ENCODE measurements at places on chromosomes 6 and 20. TPM values are rescaled to one million over a fixed set of nuclear protein-coding genes. Genes with fewer than 3 reads are reported as not detected.
A peak's percentile ranks its signal among the peaks of the same experiment; 100 is the strongest.

Gene KIAA1755
- total RNA-seq, result 1.6 TPM

Gene TRAPPC3L
- total RNA-seq, result not detected

Gene PHF1
- total RNA-seq, result 73.5 TPM

Gene STX11
- not detected for total RNA-seq

Gene NFATC2
- not detected for total RNA-seq

Gene SUMO4
- total RNA-seq, result 1.3 TPM

Gene ARHGAP40
- total RNA-seq, result not detected

Gene CD40
- 1.2 TPM for total RNA-seq

Gene C20orf204
- total RNA-seq, result 3.9 TPM

Gene SRSF12
- 12.1 TPM for total RNA-seq

Gene RAE1
- total RNA-seq, result 28.3 TPM

DNA sequence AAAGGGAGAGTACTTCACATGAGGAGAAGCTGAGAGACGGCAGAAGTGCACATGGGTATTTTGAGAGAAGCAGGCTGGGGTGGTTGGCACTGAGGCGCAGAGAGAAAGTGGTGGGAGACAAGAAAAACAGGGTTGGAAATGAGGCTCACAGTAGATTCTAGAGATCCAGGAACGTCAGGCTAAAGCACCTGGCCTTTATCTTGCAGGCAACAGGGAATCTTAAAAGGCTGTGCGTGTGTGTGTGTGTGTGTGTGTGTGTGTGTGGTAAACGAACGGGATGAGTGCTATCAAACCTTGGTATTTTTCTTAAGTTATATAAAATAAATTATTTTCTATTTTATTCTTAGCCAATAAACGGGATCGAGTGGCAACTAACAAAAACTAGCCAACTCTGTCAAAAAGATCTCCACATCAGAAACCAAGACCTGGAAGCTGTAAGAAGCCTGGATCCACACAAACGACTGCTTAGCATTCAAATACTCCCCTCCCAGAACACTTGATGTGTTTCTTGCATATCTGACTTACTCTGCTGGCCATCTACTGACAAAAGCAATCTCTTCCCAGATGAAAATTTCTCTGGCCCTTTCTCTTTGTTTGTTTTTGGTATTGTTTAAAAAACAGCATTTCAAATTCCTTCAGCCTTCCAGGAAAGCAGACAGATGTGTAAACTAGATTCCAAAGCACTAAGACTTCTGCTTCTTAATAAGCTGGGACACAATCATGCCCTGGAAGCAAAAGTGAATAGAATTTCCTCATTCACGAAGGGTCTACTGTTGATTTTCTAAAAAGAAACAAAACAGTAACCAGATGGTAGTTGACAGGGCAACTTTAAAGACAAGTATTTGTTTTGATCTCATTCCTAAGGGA lies 44.8 kb upstream of the FABP7 start:
- DNase-seq, result no peak

DNA sequence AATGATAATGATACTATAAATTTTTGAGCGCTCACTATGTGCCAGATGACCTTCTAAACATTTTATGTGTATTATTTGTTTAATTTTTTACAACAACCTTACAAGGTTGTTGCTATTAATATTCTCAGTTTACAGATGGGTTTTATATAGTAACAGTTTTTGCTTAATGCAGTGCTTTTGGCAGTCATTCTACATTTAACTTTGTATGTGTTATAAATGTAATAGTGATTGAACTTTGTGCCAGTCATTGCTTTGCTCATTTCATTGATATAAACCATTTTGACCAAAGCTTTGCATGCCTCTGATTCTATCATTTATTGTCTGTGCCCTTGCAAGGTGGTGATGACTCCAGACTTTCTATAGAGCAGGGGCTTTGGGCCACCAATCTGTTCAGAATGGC lies 206.3 kb upstream of the LAMP5 start:
- no peak for DNase-seq

GRCh38 chr20:37392441-37393195 lies 46.7 kb downstream of the SRC start:
- no peak for DNase-seq

DNA sequence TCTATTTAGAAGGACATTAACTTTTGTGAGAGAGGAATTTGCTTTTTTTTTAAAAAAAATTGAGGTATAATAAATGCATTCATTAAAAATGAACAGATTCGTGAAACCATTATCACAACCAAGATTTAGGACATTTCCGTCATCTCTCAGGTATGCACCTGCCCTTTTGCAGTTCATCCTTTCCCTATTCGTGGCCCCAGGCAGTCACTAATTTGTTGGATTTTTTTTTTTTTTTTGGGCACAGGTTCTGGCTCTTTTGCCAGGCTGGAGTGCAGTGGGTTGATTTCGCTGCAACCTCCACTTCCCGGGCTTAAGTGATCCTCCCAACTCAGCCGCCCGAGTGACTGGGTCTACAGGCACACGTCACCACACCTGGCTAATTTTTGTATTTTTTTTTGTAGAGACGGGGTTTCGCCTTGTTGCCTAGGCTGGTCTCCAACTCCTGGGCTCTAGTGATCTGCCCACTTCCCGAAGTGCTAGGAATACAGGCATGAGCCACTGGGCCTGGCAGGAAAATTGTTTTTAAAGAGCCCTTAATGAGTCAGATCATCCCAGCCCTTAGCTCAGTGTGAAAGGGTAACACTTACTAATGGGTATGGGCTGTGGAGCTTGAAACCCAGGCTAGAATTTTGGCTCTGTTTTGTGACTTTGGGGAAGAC lies 9.2 kb downstream of the PHF3 start:
- no peak for DNase-seq

- DNase-seq, result no peak
Observed at GRCh38 chr6:163661272-163661671, 246.8 kb downstream of the QKI start.

DNA sequence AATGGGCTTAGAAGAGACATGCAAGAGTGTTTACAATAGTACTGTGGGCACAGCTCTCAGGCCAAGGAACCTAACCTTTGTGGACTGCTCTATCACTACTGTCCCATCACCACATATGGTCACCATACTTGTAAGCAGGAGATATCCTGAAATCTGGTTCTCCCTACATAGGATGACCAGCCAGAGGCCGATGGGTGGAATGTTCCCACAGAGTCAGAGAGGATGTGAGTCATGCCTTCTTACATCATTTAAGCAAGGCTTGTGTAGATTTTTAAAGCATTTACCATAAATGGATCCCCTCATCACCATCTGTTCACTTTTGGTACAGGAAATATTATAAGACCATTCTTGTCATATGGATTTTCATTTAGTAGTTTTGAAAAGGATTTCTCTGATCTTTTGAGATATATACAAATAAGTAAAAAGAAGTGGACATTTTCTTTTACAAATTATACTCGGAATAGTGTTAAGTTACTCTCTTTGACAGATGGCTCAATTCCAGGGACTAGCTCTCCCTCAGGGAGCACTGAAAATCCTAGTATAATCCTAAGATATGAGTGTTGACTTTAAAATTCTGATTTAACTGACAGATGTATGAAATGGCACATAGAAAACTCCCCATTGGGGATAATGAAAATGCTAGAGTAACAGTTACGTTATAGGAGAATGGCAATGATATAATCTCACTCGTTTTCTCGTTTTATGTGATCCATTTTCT lies 6.6 kb downstream of the HTR1B start:
- DNase-seq, result peak; percentile 29

DNA sequence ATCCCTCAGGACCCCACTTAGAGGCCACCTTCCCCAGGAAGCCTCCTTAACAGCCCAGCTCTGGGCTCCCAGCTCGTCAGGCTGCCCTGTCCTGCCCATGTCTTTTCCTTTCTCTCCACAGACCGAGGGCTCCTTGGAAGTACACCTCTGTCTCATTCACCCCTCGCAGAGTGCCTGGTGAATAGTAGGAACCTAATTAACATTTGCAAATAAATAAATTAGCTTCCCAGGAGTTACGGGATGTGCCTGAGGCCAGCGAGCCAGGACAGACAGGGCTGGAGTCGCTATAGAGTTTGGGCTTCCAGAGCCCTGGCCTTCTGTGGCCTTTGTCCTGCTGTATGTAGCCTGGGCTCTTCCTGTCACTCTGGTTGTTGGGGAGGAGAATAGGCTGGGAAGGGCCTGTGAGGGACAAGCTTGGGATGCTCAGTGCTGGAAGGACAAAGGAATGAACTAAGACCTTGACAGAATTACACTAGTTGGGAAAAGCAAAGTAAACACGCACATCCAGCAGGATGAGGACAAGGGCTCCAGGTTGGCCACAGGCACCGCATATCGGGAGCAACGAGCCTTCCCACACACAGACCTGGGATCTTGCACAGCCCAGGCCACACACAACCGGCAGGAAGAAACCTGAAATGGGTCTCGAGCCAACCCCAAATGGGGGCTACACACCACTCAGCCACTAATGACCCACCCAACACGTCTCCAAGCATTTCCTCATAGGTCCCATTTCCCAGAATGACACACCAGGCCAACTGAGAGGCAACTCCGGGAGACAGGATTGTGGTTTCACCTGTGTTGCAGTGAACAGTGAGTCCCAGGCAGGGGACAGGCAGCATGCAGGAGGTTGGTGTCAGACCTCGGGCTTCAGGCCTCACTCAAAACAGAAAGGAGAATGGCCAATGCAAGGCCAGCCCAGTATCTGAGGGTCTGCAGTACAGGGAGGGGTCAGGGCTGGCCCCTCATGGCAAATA lies 9.7 kb downstream of the MAP1LC3A start:
- DNase-seq, result no peak

- DNase-seq, result no peak
Observed at GRCh38 chr20:20447196-20447595, 79.3 kb downstream of the INSM1 start.

GRCh38 chr20:20017844-20018185 lies 653 bp downstream of the NAA20 start:
- DNase-seq, result peak; percentile 40
